Foreskin keratinocyte (primary cell): ENCODE measurements at places on chromosomes 16 and 17.
A peak's percentile ranks its signal among the peaks of the same experiment; 100 is the strongest.

DNA sequence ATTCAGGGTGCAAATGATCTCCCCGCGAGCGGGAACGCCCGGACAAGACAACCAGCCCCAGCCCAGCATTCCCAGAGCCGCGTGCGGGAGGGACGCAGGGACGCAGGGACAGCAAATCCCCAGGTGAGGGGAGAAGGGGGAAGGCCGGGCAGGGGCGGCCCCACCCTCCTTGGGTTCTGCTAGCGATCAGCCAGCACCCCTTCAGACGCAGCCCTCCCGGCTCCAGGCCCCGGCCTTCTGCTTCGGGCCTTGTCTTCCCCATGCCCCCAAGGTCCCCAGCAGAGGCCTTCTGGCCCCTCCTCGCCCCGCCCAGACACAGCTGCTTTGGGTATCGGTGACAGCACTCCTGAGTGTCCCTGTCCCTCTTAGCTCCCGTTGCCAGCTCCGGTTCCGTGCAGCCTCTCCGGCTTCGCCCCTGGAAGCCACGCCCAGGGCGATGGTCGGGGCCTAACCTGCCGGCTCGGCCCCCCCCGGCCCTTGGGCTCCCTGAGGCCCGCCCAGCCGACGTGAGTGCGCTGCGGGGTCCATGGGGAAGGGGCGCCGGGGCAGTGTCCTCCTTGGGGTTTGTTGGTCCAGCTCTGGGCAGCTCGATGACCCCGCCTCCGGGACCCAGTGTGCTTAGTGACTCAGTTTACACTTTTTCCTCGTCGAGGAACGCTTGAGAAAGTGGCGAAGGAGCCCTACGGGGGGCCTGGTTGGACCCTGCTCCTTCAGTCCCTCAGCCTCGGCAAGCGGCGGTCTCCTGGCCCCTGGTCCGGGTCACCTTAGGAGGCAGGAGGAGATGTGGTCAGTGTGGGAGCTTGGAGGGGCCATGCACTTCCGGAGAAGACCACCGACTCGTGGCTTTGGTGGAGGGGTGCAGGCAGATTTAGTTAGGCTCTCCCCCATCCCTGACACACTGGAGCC lies 50.5 kb upstream of the AMZ2 start:
- DNase-seq = no peak

- no peak for DNase-seq
Observed at GRCh38 chr17:45906927-45907622, 12.7 kb downstream of the MAPT start.

GRCh38 chr16:22813223-22813947 lies 577 bp upstream of the HS3ST2 start:
- peak; percentile 81 for DNase-seq

GRCh38 chr17:47213540-47213939 lies 4.4 kb downstream of the MYL4 start:
- DNase-seq = no peak

DNA sequence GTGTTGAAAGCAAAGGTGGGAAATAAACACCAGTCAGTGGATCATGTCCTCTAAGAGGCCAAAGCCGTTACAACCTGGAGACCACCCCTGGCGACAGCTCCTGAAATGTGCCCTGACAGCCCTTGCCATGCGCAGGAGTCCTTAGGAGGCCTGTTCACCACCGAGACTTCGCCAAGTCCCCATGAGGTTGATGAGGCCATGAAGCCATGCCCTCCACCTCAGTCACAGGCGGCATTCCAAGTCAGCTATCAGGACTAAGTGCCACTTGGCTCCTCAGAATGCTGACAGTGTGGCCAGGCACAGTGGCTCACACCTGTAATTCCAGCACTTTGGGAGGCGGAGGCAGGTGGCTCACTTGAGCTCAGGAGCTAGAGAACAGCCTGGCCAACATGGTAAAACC lies 27.1 kb downstream of the ADAM11 start:
- DNase-seq = no peak

DNA sequence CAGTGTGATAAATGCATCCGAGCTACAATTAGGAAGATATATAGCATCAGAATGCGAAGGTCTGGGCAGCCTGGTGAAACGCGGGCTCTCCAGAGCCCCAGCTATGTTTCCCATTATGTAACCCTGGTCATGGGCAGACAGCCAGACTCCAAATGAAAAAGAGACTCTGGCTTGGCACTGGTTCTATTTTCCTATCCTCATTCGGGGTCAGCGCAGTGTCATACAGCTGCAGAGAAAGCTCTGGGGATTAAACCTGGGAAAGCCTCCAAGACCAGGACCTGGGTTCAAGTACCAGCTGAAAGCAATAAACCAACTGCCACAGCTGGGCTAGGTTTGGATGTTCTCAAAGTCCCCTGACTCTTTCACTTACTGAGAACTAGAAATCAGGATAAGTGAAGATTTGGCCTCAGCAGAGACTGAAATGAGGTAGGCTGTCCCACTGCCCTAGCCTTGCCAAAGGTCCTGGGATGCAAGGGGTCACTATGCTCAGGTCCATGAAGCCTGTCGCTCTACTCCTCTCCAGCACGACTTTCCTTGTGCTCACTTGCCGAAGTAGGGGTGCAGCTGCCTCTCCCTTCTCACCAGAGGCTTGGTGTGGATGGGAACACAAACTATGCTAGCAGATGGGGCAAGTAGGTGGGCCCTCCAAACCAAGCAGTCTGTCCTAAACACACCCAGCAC lies 123.8 kb downstream of the SMG6 start:
- DNase-seq = no peak
